ENCODE measurements at places on chromosomes 1 and 21.
A peak's percentile ranks its signal among the peaks of the same experiment; 100 is the strongest.

DNA sequence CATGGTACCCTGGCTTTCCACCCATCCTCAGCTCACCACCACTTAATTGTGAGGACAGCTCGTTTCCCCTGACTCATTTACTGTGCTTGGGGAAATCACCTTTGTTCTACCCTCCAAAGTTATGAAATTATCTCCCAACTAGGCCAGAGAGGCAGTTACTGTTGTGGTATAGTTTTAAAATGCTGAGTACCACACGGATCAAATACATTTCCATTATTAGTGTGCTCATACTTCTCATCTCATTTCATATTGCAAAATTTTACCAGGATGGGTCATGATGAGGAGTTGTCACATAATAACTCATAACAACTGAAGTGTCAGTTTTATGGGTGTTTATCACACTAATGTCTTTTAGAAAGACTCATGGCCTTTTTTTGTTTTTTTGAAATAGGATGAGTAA, 9.2 kb upstream of the OR2B11 start:
- DNase-seq, result no peak

DNA sequence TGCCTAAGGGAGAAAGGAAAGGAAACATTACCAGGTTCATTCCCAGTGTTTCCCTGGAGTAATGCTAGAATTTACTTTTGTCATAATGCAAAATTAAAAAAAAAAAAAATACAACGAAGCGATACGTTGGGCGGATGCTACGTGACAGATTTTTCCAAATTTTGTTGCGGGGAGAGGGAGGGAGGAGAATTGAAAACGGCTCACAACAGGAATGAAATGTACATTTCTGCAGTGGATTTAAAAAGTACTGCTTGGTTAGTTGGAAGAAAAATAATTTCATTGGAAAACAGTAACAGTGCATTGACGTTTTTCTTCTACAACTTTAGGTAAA, 157.5 kb downstream of the RUNX1 start:
- DNase-seq, result no peak

GRCh38 chr1:197356723-197357533, 88.9 kb downstream of the CRB1 start:
- peak; percentile 35 for DNase-seq

GRCh38 chr1:202112859-202113689, 9.6 kb upstream of the GPR37L1 start:
- DNase-seq, result no peak

DNA sequence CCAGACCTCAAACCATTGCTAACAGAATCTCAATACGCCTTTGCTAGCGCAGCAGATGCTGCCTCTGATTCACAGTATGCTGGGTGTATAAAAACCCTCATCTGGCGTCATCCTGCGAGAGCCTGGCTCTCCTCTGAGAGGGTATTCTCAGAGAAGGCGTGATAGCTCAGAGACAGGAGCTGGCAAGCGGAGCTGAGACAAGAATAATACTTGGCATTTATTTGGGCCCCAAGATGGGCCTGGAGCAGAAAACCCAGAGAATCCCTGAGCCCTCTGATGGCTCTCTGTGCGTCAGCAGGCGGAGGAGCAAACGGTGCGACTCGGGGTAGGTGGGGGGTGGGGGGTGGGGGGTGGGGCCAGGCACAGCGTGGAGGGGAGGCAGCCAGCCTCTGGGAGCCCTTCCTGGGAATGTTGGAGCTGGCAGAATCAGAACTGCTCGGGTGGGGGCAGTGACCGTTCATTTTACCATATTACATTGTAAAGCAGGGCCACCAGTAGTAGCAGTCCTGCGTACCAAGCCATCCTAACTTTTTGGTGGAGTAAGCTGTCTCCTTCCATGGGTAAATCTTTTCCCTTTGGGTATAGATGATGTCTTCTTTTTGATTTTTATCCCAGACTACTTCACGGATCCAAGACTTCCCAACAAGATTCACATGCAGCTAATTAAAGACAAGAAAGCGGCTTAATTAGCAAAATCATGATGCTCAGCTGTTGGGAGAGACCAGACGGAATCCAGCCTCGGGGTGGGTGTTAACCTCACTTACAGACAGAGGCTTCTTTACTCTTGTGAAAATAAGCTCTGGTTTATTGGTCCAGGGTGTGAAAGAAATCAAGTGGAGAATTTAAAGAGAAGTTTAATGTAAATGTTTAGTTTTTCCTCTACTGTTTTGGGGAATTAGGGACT, 7.1 kb downstream of the RIIAD1 start:
- no peak for DNase-seq

DNA sequence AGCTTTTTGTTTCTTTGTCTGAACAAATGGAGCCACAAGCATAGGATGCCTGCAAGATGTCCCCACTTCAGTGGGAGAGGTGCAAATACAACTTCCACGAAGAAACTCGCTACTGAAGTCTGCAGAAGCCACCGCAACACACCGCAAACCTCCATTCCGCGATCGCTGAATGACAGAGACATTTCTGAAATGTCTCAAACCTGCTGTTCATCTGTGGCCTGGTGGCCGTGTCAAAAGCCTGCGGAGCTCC, 1.0 kb downstream of the TP53BP2 start:
- DNase-seq, result peak; percentile 45

- DNase-seq, result no peak
These were observed 45.1 kb downstream of the MAP3K7CL start for GRCh38 chr21:29175408-29176134.

GRCh38 chr1:227447531-227447990, 115.8 kb upstream of the ZNF678 start:
- no peak for DNase-seq

DNA sequence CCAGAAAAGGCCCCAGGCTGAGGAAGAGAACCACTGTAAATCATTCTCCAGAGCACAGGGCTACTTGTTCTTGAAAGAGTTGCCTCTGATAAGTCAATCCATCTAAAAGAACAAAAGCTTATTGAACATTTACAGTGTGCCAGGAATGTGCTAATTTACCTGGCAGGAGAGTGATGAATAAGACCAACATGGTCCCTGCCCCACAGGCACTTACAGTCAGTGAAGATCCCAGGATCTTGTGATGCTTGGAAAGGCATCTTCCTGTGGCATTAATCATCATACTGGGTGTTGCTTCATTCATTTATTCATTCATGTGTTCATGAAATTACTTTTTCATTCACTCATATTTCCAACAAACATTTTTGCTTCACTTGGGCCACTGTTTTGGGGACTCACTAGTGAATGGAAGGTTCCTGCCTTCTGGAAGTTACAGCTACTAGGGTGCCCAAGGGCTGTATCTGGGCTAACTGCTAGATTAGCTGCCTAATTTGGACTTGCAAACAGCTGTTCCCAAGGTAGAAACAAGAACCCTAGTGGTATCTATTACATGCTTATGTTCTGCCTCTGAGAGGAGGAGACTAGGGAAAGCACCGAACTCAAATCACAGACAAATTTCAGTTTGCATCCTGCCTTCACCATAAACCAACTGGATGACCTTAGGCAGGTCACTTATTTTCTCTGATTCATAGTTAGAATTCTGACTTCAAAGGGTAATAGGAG, 133.5 kb downstream of the CLIC6 start:
- no peak for DNase-seq

DNA sequence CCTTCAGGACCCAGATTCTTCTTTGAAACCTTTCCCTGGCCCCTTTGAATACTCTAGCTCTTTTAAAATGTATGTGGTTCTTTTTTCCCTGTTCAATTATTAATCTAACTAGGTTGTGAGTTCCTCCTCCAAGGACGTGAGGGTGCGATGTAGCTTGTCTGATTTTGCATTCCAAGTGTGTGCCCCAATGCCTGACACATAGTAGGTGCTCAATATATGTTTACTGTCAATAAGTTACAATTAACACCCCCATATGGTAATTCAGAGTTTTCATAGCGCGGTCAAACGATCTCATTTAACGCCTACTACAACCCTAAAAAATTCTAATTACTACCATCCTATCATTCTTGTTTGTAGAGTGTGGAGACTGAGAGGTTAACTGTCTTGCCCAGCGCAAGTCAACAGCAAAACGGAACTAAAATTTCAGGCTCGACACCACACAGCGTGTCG, 482 bp upstream of the MTR start:
- no peak for DNase-seq

DNA sequence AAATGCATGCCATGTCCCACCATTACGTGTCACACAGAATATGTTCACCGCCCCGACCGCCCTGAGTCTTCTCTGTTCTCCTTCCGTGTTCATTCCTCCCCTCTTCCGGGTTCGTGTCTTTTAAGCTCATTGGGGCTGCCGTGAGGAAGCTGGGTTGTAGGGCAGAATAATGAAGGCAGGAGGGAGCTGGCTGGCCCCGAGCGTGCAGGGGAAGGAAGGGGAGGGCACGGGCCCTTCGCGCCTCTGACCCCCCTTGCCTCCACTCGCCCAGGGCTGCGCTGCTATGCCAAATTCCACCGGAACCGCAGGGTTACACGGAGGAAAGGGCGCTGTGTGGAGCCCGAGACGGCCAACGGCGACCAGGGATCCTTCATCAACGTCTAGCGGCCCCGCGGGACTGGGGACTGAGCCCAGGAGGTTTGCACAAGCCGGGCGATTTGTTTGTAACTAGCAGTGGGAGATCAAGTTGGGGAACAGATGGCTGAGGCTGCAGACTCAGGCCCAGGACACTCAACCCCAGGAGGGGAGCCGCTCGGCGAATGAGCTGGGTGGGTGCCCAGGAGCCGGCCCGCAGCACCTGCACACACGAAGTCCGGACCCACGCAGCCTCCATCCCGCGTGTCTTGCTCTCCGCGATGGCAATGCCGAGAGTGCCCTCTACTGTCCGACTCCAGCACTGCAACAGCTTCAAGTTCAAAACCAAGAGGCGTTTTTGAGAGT, 16.5 kb upstream of the AGTRAP start:
- peak; percentile 93 for DNase-seq

DNA sequence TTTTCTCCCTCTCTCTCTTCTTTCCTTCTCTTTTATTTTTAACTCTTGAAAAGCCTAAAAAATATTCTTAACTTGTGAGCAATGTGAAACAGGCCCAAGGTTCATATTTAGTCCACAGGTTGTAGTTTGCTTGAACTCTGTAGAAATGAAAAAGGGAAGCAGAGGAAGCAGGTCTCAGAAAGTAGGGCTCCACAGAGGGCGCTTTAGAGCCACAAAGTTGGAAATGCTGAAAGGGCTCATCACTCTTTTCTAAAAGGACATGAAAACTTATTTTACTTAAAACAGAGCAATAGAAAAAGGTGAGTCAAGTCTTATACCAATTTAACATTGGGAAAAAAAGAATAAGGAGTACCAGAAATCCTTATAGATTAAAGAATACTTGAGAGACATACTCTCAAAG, 247.0 kb downstream of the USP25 start:
- no peak for DNase-seq

- DNase-seq, result no peak
These were observed 253.0 kb downstream of the GPR52 start for GRCh38 chr1:174700775-174701174.

- DNase-seq, result no peak
These were observed 1583.3 kb downstream of the MRPL39 start for GRCh38 chr21:24023936-24024335.

- DNase-seq, result no peak
These were observed 38.4 kb downstream of the LEPR start for GRCh38 chr1:65458730-65459396.

GRCh38 chr1:80445033-80445432, 1355.7 kb upstream of the ADGRL2 start:
- DNase-seq, result no peak

DNA sequence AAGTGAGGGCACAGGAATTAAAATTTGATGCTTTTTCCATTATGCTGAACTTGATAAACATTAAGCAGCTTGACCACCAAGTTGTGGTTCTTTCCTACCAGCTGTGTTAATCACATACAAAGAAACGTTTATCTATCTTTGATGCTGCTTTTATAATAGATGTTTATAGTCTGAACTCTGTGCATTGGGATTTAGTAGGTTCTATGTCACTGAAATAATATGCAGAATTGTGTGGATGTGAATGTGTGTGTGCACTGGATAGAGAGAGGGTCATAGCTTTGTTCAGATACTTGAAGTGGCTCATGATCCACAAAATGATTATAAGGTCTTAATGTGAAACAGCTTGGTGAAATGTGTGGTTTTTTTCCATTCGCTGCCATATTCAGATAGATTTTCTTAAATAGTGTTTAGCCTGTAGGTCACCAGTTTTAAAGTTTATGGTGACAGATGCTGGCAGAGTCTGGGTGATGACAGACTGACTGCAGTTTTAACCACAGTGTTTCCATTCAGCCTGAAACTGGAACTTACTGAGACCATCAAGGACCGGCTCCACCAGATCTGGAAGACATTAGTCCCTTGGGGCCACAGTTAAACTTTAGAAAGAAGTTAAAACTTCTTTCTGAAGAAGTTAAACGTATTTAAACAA, 10.2 kb downstream of the DDI2 start:
- DNase-seq, result no peak

DNA sequence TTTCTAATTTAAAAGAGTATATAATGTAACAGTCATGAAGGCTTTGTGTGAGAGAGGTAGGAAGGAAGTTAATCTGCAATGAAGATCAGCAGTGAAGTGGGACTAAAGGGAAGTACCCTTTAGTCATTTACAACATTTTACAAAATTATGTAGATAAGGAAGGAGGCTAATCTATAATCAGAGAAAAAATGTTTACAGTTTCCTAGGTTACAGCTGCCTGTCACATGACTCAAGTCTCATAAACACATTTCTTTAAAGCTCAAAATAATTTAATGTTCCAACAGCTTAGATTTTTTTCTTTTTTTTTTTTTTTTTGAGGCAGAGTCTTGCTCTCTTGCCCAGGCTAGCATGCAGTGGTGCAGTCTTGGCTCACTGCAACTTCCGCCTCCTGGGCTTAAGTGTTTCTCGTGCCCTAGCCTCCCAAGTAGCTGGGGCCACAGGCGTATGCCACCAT, 26.2 kb upstream of the CAP1 start:
- DNase-seq, result no peak

DNA sequence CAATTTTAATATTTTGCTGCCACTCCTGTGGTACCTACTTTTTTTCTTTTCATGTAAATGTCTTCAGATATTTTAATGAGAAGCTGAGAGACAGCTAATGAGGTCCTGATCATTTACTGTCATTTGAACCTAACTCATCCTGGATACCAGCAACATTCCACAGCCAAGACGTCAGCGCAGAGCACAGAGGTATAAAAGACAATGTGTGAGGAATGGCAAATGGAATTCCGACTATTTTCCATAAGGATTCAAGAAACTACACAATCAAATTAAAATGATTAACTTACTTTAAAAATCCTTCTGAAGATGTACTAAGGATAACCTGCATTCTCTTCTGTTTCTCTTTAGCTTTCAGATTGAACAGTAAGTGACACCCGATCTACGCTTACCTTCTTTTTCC, 38.8 kb downstream of the HEATR1 start:
- DNase-seq, result no peak

DNA sequence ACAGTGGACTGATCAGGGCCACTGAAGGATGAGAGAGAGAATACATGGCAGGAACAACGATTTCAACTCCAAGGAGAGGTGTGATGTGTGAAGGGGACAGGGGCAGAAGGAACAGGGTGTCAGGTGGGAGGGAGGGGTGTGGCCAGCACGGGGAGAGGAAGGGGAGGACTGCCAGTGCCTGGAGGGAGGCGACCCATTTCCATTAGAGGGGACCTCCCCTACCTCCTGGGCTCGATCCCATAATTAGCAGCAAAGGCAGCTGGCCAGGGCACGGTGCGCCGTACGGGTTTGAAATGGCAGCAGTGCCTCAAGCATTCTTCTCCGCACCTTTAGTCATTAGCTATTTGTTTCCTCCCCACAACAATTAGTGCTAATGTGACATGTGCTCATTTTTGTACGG, 22.7 kb downstream of the CRYAA start:
- DNase-seq, result no peak
